ENCODE measurements at places on chromosomes 1 and 21.

GRCh38 chr1:223140611-223141405 lies 2.2 kb downstream of the TLR5 start:
- DNase-seq = peak; percentile 49

DNA sequence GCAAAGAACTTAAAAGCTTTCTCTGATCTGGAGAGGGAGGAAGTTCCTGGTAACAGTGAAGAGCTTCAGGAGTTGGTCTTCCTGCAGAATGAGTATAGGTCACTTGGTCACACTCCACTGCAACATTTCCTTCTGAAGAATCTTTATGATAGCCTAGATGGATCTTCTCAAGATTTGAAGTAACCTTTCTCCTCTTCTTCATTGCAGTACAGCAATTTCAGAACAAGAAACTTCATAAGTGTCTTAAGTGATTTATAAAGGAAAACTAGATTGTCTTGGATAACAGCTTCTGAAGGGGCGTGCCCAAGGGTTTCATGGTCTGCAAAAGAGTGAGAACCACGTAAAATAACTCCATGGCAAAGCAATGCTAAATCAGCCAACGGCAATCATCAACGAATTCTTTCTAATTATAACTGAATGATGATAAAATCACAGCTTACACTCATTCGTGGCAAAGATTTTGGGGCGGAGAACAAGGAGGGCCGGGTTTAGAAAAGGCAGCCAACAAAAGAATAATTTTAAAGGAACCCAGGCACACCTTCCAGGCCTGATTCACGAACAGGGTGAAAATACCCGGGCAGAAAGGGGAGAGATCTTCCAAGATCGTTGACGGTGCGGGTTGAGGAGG lies 53.9 kb upstream of the ASPM start:
- peak; percentile 23 for DNase-seq

GRCh38 chr1:235907187-235907896 lies 40.6 kb upstream of the LYST start:
- no peak for DNase-seq

DNA sequence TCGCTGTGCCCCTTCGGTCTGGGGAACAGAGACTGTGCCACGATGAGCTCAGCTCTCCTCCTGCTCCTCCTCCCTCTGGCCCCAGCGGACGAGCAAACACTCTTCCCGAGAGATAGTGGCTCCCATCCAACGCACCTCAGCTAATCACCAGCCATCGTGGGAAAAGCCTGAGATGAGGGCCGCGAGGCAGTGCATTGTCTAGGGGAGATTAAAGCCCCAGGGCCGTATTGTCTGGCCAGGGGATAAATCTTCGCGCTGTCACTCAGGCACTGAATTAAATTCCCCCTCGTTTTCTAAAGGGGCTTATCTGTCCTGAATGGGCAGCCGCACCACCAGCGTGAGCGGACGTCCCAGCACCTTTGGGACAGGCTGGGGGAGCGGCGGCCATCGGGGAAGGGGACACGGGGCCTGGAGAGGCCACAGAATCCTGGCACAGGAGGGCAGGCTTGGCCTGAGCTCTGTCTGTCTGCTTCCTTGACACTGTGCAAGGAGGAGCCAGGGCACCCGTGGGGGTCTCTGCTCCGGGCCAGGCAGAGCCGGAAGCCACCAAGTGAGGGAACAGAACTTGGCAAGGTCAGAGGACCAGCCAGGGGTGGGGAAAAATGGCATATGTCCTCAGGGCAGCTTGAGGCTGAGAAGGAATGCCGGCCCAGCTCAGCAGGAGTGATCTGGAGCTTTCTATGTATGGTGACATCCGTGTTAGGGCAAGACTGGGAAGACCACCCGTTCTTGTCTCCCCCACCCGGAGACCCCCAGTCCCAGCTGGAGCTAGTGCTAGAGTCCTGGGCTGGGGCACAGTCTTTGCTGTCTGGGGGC lies 32.3 kb downstream of the PRDM16 start:
- no peak for DNase-seq

DNA sequence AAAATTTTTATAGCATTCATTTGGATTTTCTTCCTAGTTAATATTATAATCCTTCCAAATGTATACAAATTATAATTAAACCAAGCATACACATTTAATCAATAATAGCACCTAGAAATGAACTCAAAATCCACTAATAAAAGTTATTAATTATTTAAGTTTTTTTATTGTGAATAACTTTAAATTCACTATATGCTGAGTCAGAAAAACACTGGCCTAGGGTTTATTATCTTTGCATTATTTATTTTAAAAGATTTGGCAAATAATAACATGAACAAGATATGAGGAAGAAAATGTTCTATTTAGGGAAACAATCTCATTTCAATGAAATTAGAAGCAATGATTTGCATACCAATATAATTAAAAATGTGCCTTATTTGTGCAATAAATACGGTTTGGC lies 951.5 kb downstream of the KCNT2 start:
- no peak for DNase-seq

DNA sequence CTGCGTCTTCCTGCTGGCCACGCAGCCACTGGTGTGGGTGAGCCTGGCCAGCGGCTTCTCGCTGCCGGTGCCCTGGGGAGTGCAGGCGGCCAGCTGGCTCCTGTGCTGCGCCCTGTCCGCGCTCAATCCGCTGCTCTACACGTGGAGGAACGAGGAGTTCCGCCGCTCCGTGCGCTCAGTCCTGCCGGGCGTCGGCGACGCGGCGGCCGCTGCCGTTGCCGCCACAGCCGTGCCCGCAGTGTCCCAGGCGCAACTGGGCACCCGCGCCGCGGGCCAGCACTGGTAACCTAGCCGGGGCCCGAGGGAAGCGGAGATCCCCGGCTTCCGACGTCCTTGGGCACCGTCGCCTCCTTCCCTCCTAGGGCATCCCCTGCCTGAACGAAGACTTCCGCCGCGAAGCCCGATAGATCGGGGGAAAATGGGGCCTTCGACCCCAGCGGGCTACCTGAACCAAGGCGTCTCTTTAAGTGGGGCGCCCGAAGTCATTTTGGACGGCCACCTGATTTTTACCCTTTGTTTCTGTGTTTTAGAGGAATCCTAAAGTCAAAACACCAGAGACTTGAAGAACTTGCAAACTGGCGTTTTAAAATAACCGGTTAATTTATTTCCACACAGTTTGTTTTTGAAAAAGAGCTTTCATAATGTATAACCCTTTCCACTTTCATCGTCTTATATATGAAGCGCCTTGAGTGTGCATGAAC lies 2.0 kb downstream of the GPR88 start:
- peak; percentile 24 for DNase-seq

GRCh38 chr21:39710866-39711265 lies 34.1 kb upstream of the IGSF5 start:
- no peak for DNase-seq

DNA sequence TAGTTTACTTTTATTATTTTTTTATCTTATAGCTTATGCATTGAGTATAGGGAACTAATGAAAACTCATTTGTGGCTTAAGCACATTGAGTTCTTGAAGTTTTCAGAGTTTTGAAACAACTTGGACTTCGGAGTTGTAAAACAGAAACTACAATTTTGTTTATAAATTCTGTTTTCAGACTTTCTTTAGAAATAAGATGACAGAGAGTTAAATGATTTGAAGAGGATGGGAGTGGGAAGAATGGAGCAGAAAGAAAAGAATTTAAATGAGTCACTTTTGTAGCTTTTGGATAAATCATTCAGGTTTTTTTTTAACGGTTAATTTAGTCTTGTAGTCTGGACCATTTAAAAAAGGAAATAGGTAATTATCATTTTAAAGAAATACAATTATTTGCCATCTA lies 32.3 kb downstream of the INKA2 start:
- DNase-seq = no peak

DNA sequence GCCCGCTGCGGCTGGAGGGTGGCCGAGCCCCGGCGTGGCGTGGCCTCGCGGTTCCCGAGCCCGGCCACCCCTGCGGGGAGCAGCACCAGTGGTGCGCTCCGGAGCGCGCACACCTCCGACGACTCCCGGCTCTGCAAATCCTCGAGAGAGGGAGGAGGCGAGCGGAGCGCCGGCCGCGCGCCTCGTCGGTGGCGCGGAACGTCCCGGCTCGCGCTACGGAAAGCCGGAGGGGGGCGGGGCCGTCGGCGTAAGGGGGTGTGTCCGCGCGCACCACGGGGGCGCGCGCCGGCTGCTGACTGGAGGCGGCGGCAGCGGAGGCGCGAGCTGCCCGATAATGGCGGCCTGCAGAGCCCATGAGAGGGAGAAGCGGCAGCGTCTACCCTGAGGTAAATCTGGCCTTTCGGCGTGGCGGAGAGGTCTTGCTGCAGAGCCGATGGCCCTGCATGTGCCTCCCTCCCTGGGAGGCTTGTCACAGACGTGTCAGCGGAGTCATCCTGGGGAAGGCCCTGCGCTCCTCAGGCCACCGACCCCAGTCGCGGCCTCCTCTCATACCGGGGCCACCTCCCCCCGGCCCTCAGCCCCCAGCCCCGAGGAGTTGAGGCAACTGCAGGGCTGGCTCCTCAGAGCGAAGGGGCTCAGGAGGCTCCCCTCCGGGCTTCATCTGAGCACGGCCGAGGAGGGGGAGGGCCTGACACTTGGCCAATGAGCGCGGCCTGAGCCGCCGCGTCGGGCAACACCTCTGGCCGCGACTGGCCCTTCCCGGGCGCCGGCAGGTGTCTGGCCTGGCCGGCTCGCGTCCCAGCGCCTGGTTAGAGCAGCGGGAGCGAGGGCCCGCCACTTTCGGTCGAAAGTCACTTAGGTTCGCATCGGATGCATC lies at the start of gene PDIK1L:
Gene PDIK1L (plus strand): TSS at position 295 of the 877 bp plus-strand sequence. CDS start 2,485 bp downstream, outside the sequence.
- peak; percentile 98 for DNase-seq

GRCh38 chr21:27362249-27362648 lies 395.4 kb upstream of the ADAMTS5 start:
- no peak for DNase-seq

DNA sequence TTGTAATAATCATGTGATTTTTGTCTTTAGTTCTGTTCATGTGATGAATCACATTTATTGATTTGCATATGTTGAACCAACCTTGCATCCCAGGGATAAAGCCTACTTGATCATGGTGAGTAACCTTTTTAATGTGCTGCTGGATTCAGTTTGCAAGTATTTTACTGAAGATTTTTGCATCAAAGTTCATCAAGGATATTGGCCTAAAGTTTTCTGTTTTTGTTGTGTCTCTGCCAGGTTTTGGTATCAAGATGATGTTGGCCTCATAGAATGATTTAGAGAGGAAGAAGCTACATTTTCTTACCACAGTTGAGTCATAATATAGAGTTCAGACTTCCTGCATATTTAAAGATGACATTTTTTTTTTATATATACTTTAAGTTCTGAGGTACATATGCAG lies 455.9 kb downstream of the PLPP3 start:
- DNase-seq = no peak

DNA sequence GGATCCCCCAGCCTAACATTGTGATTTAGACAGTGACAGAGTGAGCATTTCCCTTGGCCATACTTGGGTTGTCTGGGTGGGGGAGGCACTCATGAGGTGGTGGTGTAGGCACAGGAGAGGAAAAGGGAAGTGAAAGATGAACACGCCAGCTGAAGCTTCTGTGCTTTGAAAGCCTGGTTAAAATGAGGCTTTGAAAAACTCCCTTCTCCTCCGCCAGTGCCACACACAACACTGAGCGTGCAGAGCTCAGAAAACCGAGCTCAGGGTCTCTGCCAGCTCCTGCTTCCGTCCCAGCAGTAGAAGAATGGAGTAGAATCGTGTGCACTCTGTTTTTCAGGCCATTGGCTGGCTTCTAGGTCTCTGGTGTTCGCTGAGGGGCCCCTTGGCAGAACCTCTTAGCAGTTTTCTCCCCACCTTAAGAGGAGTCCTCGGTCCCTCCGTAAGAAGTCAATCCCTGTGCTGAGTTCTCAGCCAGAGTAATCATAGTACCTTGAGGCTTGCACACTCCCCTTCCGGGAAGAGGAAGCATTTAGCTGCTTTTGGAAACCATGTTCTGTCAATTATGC lies 12.9 kb downstream of the PLEKHM2 start:
- no peak for DNase-seq

DNA sequence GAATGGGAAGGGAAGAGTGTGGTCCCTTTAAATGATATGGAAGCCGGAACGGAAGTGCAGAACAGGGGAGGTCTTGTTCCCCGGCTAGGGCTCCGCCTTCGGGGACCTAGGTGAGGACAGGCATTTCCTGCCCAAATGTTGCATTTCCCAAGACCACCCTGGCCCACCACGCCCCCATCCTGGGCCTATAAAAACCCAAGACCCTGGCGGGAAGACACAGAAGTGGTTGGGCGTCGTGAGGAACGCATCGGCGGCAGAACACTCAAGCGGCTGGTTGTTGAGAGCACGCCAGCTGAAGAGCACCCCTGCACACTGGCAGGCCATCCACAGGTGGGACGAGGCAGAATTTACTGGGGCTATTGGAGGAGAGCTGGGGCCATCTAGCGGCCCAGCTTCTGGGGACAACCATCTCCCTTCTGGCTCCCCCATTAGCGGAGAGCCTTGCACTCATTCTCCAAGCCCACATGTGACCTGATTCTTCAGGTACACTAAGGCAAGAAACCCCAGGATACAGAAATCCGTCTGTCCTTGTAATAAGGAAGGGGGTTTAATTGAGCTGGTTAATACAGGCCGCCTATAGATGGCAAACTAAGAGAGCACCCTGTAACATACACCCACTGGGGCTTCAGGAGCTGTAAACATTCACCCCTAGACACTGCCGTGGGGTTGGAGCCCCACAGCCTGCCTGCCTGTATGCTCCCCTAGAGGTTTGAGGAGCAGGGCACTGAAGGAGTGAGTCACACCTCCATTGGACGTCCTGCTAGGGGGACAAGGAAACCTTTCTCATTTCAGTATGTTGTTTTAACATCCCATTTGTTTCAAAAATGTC lies 1327.9 kb downstream of the BRINP3 start:
- peak; percentile 7 for DNase-seq

GRCh38 chr1:80915491-80915890 lies 885.2 kb upstream of the ADGRL2 start:
- DNase-seq = no peak

GRCh38 chr1:179996099-179996498 lies 41.5 kb downstream of the CEP350 start:
- DNase-seq = no peak

- DNase-seq = peak; percentile 74
Observed at GRCh38 chr1:17419626-17420328, 19.7 kb downstream of the RCC2 start.

DNA sequence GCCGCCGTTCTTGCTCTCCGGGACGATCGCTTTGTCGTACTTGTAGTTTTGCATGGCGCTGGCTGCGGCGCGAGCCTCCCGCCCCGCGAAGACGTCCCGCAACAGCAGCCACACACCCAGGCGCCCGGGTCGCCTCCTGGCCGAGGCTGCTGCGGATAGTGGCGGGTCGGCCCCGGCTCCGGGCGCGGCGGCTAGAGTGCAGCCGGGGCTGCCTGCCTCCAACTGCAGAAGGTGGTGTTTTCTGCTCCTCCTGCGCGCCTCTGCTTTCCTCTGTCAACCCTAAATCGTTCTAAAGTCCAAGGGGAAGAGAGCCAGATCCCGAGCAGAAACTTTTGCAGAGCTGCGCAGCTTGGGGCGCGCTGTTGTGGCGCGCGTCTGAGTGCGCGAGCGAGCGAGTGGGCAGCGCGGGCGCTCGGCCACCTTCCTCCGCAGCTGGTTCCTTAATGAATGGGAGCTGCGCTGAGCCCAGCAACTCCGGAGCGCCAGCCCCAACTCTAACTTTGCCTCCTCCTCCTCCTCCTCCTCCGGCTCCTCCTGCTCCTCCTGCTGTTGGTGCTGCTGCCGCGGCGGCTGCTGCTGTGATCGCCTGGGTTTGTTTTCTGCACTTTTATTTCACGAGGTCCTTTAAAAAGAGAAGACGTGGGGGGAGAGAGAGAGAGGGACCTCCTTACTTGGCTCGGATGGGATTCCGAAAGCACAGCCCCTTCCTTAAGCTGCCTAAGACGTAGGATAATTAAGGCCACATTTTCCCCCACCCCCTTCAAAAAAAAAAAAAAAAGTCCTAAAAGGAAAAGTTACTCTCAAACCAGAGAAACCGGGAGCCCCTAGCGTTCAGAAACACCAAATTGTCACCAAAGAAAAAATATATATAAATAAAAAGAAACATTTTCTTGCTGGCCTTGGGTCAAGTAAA lies at the start of gene PLPP3:
Gene PLPP3 (minus strand): TSS at position 601 of the 913 bp plus-strand sequence. CDS start 547 bp downstream, at position 54.
- DNase-seq = peak; percentile 92

- no peak for DNase-seq
Observed at GRCh38 chr1:40582116-40582515, 50.7 kb downstream of the ZNF684 start.
